Endothelial cell (in vitro differentiated cells): ENCODE measurements at places on chromosomes 6 and 20.

DNA sequence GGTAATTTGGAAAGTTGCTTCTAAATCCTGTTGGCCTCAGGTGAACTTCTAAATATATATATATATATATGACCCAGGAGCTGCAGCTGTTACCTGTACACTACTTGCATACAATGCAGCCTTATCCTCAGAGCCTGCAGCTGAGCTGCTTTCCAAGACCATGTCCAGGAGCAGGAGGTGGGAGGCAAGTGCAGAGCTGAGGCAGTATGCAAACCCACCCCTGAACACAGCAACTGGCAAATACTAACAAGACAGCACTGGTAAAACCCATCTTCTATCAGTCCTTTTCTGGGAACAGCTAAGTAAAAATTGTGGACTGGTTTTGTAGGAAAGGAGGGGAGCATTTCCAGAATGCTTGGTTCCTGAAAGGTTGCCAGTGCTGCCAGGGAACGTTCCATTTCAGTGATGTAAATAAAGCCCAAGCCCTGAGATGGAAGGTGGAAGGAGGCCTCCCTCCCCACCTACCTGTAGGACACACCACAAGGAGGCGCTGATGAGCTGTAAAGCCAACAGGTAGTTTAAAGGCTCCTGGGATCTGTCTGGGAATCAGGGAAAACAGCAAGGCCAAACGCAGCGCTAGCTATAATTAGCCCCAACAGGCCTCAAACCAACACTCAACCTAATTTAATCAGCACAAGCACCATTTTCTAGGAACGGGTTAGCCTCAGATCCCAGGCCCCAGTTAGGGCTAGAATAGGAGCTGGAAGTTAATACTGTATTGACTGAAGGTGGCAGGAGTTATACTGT lies 93.8 kb upstream of the MAP7 start:
- DNase-seq, result peak; percentile 88

DNA sequence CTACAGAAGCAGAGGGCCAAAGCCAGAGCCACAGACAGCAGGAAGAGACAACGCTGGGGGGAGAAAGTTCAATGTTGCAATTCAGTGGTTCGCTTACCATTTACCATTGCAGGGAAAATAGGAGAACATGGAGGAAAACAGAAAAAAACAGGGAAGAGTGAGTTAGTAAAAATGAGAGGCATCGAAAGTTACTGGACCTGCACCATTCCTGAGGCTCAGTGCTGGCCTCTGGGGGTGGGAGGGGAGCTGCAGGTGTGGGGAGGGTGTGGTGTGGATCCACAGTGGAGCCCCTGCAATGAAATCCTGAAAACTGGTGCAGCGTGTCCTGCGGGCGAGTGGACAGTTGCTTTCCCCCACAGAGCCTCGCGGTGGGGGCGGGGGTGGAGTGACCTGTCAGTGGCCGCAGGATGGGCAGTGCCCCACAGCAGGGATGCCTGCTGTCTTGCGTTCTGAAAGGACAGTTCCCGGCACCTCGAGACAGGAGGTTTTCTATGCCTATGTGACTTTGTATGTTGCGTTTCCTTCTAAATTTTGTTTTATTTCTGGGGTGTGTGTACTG lies 5.7 kb downstream of the TMEM181 start:
- no peak for DNase-seq

DNA sequence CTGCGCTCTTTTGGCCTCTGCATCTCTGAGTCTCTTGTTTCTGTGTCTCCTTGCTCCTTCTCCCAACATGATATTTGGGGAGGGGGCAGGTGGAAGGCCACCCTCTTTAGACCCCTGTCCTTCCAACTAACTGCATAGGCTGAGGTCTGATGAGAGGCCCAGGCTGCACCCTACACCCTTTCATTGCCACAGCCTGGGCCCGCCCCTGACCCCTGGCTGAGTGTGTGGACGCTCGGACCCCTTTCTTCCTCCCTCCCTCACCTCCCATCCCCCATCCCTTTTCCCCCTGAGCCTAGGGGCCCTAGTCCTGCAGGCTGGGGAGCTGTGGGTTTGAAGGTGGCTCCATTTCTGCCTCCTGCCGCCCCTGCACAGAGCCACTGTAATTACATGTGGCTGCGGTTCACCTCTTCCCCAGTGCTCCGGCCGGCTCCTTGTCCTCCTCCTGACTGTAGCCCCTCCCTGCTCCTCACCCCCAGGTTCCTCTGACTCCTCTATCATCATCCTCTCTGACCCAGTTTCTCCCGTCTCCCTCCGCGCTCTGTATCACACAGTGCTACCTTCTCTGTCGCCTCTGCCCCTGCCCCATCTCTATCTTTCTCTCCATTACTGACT lies 6.8 kb downstream of the MDFI start:
- DNase-seq, result no peak

- no peak for DNase-seq
These were observed 14.1 kb upstream of the SIRPB2 start for GRCh38 chr20:1505361-1505760.

DNA sequence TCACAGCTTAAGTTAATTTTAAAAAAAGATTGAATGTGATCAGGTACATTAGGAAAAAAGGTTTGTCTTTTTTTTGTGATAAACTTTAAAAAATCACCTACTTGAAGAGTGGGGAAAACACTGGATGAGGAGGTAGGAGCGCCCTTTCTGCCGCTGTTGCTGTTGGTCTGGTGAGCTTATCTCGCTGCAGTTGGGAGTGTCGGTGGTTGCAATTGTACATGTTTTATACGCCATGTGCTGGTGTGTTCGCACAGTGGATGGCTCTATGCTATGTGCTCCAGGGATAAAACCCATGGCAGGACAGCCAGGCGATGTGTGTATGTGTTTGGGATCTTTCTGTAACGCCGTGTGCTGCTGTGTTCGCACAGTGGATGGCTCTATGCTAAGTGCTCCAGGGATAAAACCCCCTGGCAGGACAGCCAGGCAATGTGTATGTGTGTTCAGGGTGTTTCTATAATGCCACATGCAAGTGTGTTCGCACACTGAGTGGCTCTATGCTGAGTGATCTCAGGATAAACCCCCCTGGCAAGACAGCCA lies 1.7 kb downstream of the SLC22A3 start:
- no peak for DNase-seq

DNA sequence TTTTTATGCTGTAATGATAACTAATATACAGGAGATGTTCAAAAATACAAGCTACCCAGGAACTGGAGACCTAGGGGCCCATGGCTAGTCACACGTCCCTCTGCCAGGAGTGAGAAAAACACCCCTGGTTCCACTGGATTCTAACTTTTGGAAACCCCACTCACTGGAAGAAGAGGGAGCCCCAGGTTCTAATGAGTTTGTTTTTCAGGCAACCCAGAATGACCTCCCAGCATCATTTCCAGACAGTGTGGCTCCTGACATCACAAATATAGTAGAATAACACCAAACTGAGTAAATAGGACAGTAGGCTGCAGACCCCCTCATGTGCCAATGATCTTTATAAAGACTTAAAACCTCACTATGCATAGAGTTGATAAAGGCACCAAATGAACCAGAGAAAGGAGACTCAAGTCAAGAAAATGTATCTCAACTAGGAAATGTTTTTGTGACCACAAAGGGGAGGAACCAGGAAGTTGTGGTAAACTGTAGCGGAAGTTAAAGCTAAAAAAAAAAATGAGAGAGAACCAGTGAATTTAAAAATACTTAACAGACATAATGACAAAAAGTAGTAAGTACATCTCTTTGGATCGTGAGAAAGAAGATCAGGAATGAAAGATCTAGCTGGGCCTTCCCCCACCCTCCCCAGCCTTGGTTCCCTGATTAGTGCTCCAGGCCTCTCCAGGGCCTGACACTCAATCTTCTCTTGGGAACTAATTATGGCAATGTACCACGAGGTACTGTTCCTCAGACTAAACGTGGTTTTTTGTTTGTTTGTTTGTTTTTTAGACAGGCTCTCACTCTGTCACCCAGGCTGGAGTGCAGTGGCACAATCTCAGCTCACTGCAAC lies 19.8 kb downstream of the HLA-E start:
- no peak for DNase-seq

DNA sequence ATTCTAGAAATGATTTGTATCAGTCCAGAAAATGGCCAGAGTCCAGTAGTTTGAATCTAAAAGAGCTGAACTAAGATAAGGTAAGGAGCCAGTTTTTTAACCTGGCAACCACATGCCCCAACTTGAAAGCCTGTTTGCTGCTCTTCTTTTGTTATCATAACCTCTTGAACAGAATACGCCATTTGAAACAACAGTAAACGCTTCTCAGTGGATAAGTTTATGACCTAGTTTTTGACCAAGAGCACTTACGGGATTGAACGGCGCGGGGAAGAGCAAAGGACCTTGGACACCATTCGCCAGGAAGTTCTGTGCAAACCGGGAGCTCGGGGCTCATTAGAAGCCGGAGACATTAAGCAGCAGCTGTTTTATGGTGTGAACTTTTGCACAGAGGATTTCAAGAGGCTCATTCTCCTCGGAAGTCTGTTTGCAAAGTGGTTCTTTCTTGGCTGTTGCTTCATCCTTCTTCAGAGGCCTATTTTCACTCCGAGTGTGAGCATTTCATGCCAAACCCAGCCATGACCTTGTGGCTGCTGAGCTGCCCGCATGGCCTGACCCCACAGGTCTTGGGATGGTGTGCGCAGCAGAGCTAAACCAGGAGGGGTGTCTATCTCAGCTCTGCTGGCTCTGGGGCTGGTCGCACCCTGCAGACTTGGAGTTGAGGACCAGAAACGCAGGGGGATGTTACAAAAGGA lies 215.1 kb downstream of the SOX4 start:
- no peak for DNase-seq

DNA sequence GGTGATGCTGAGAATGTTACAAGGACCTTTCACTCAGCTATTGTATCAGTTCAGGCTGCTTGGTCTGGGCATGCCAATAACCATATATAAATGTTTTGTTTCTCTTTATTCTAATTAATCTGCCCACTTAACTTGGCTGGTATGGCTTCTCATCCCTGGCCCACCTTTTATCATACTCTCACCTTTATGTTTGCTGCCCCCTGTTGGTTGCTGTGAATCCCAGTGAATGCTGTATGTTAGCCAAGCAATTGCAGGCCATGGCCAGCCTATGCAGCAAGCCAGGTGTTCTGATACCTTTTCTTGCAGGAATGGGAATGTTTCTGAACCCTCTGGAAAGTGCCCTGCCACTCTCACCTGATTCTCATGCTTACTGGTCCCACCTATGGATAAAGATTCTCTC lies 54.6 kb downstream of the PCSK2 start:
- peak; percentile 52 for DNase-seq

- no peak for DNase-seq
These were observed 43.4 kb upstream of the CDYL start for GRCh38 chr6:4732691-4733315.

- DNase-seq, result no peak
These were observed 1.5 kb upstream of the GZF1 start for GRCh38 chr20:23360531-23360930.

- DNase-seq, result no peak
These were observed 99.1 kb downstream of the ARMC2 start for GRCh38 chr6:108947114-108947854.

- no peak for DNase-seq
These were observed 28.4 kb downstream of the PAQR8 start for GRCh38 chr6:52390361-52390727.

DNA sequence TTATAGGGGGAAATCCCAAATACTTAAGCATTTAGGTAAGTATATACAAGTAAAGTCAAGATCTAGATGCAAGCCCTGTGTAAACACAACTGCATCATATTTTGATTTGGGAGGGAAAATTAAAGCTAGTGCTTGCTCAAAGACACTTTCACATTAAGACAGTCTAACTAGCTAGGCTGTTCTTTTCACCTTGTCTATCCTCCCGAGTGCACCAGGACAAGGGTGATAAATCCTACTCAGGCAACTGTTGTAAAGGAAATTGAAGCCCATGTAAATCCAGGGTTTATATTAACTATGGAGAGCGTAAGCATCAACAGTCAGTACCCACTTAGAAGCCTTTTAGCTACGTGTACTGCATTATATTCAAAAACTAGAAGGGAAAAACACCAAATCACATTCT lies 19.3 kb upstream of the BACH2 start:
- no peak for DNase-seq

- no peak for DNase-seq
These were observed 14.1 kb upstream of the HCK start for GRCh38 chr20:32037929-32038328.

GRCh38 chr6:111668410-111668809 lies 62.7 kb upstream of the TRAF3IP2 start:
- DNase-seq, result peak; percentile 20

DNA sequence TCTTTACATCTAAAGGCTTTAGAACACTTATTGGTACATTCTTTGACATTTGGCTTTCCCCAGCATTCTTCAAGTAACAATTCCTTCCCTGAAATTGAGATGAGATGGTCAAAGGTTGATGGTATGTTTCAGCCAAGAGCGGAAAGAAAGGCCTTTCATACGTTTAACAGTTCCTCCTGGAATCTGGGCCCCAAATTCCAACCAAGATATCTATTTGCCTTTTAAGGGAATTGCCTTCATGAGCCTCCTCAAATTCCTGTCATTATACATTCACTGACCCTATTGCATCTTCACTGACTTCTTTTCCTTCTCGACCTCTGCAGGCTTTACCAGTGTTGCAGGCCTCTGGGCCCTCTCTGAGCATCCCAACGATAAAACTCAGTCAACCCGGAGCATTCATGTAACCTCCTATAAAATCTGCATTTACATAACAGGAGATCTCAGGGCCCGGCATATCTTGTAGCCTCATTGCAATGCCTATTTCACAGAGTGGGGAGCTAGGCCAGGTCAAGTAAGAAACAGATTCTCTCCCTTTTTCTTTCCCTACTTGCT lies 18.3 kb upstream of the WFDC9 start:
- DNase-seq, result no peak

DNA sequence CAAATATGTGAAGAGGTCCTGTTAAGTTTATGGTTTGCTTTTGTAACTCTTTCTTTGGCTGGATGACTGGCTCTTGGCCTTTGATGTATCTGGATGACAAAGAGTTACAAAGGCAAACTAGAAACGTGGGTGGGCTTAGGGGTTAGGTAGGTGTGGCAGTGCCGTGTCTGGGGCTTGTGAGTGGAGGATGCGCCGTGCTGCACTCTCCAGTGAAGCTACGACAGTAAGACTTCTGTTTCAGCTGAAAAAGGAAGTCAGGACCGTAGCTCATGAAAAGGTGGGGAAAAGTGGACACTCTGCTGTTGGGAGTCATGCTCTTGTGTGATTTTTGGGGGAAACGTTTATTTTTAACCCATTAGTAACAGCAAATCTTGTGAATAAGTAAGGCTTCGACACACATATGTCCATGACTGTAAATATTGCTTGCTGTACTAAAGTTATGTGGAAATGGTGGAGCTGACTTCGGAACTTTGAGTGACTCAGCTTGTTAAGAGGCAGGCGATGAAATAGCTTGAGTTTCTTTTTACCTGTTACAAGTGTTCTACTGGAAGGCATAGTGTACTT lies 45.6 kb downstream of the DUSP22 start:
- DNase-seq, result no peak

DNA sequence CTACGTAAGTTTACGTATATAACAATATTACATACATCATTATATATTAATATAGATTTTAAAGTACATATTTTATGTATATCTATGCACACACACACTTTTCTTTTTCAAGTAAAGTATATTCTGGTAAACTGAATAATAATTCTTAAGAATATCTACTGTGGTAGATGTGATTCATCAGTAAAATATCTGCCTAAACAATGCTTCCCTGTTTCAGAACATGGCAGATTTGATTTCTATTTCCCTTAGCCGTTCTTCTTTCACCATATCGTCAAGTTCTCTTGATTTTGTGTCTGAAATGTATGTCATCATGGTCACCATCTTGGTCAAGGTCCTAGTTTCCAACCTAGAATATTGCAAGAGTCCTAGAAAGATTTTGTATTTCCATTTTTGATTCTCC lies 195.6 kb downstream of the HDGFL1 start:
- no peak for DNase-seq

- no peak for DNase-seq
These were observed 37.6 kb upstream of the MPC1 start for GRCh38 chr6:166420351-166420750.
